CD4-positive, alpha-beta T cell (primary cell): ENCODE measurements at places on chromosomes 7 and 10. TPM values are rescaled to one million over a fixed set of nuclear protein-coding genes. Genes with fewer than 3 reads are reported as not detected.

DNA sequence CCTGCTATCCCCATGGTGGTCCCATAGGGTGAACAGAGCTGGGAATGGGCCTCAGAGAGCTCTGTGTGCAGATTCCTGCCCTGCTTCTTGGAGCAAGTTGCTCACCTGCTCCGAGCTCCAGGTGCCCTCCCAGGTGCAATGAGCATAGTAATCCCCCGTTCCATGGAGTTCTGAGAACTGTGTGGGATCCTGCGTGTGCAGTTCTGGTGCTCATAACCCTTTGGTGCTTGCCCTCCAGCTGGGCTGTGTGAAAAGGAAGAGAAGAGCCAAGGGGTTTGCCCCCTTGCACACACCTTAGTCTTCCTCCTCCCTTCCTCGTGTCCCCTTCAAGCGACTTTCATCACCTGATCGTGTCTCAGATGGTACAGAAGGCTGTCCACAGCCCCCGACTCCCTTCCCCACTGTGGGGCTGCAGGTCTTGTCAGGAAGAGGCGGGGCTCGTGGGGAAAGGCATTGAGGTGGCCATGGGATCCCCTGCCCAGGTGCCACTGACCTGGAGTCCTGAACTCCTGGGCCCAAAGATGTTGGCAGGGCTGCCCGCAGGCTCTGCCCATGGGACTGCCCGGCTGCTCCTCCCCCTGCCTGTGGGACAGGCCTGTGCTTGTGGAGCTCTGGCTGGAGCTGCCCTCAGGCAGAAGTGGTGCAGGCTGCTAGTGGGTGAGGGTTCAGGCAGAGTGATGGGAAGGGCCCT, 21.9 kb upstream of the ZNF488 start:
- no peak for DNase-seq

- DNase-seq = no peak
Measured at GRCh38 chr10:16893664-16894063, 76.4 kb upstream of the RSU1 start.

GRCh38 chr7:116548506-116548905, 23.7 kb downstream of the CAV1 start:
- DNase-seq = no peak

- no peak for DNase-seq
Measured at GRCh38 chr7:29563590-29564495, at the start of gene PRR15. Gene PRR15, plus strand, starts transcription at chr7:29563835. Its CDS starts 2,495 bp downstream, at chr7:29566330.

GRCh38 chr7:64999165-65000004, 7.1 kb downstream of the ERV3-1 start:
- no peak for DNase-seq

CALCR gene
- not detected for total RNA-seq
